Breast epithelium (tissue), 4 donors: ENCODE measurements at places on chromosomes 4 and X.

GRCh38 chr4:53378171-53378482 is 686 bp downstream of the FIP1L1 start:
- no peak for DNase-seq

GRCh38 chr4:114263233-114263632 is 283.8 kb upstream of the ARSJ start:
- DNase-seq: no peak

DNA sequence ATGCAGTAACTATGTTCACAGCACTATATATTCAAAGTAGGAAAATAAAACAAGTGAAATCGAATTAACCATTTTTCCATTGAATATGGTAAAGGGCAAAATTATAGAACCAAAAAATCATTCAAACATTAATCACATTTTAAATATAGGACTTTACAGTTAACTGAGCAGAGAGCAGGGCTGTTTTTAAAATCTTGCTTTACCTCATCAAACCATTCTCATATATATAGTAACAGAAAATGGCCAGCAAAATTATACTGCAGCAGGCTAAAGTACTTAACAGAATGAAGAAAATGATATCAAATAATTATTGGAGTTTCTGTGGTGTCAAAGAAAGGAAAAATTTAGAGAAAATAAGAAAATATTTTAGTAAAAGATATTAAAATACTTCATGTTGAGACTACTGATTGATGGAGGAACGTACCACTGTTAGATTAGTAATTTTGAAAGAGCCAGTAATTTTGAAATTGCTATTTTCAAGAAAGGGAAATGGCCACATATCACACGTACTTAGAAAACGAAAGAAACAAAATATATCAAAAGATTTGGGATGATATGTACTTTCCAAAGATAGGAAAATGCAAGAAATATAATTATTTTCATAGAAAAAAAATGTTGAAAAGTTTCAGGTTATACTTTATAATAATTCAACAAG is 813.7 kb downstream of the DMD start:
- no peak for DNase-seq

DNA sequence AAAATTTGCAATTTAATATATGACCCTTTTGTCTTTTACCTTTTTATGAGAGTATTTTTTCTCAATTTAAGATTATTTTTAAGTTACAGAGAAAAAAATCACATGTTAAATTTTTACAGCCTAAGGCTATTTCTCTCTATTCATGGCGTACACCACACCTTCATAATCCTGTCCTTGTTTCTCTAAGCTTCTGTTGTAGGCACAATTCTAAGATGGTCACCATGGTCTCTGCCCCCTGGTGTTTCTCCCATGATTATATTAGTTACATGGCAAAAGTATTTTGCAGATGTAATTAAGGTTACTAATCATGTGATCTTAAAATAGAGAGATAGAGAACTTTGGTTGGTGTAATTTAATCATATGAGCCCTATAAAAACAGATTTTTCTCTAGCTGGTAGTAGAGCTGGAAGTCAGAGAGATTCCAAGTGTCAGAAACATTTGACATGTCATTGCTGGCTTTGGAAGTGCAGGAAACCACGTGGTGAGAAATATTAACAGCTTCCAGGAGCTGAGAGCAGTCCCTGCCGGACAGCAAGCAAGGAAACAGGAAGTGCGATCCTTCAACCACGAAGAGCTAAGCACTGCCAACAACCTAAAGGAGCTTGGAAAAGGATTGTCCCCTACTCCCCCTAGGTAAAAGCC is 89.8 kb downstream of the EIF4E start:
- DNase-seq: no peak

GRCh38 chr4:23504083-23504482 is 385.8 kb downstream of the PPARGC1A start:
- no peak for DNase-seq

DNA sequence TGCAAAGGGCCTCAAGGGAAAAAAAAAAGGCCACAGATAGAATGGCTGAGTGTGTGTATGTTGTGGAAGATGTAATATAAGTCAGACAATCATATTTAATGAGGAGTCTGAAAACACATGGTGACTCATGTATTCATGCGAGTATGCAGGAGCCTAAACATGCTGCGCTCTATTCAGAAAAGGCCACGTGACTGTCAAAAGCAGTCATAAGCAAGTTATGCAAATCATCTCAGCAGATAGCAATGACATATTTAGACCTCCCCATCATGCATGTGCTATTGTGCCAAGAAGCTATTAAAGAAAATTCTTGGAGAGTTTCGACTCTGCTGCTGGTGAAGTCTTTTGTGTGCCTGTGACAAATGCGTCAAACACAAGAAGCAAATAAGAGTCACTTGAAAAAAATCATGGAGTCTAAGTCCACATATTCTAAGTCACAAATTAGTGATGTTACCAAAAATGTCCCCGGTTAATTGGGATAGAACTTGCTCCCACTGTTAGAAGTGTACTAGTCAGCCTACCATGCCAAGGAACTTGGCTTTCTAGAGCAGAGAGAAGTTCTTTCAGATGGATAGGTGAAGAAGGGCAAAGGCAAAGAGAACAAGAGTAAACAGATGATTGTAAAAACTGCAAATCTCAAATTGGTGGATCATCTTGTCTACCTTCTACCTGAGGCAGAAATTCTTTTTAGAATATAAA is 5.0 kb downstream of the LNX1 start:
- no peak for DNase-seq

- DNase-seq: no peak
Observed at GRCh38 chr4:174138616-174139015, 144.9 kb downstream of the FBXO8 start.

DNA sequence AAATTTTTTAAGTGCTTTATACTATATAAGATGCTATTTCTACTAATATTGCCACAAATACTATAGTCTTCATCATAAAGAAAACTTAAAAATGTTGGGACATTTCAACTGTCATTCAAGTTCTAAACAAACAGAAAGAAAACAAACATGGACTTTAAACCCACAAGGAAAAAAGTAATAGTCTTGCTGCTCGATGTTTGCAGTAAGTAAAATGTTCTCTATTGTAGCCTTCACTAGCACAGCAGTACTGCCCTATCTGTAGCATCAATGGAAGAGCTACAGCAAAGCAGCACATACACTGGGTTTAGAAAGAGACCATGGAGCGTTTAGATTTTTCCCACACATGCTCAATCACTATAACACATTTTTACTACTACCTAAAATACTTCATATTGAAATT is 146.8 kb downstream of the KLHL13 start:
- DNase-seq: no peak

DNA sequence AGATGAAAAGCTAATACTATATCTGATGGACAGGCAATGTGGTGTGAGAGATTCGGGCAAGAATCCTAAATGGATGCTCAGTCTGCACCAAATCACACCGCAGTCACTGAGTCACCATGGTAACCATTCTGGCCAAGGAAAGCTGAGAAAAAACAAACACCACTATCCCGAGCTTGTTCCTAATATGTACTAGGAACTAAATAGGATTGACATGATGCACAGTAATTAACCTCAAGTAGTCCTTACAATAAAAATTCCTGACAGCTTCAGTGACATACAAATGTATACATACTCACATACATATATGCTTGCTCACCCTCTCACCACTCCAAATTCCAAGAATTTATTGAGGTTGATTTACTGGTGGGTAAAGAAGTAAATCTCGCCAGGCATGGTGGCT is 1.1 kb upstream of the RAB40A start:
- DNase-seq: no peak

DNA sequence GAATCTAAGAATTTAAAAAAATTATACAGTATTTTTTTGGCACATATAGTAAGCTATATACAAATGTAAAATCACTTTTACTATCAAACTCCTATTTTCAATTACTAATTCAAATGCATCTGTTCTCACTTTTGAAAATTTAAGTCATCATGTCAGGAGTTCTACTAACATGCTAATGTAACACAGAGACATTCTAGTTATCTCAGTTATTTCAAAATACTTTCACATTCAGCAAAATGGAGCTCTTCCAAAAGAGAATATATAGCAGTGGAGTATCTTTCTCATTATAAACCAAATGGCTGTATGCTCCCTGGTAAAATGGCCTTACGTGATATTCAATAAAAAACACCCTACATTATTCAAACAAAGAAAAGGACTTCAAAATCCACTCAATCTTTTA is 42.3 kb downstream of the RFC1 start:
- no peak for DNase-seq

GRCh38 chrX:48938721-48939425 is 18.5 kb downstream of the OTUD5 start:
- DNase-seq: no peak

DNA sequence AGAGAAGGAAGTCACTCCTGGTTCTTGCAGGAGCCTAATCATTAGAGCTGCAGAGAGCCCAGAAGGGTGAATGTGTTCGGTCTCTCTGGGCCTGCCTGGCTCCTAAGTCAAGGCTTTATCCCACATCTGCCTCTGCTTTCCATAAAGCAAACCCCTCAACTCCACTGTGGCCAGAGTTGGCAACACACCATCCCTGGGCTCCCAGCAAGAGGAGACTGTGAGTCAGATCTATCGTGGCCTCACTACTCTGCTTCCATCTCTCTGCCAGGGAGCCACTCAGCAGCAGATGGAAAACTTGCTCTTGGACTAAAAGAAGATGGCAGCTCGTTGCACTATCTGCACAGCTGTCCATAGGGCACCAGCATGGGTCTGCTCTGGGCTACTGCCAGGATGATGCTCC is 348.2 kb downstream of the FBXW7 start:
- DNase-seq: no peak

- no peak for DNase-seq
Observed at GRCh38 chr4:41095973-41096372, 118.4 kb downstream of the APBB2 start.

DNA sequence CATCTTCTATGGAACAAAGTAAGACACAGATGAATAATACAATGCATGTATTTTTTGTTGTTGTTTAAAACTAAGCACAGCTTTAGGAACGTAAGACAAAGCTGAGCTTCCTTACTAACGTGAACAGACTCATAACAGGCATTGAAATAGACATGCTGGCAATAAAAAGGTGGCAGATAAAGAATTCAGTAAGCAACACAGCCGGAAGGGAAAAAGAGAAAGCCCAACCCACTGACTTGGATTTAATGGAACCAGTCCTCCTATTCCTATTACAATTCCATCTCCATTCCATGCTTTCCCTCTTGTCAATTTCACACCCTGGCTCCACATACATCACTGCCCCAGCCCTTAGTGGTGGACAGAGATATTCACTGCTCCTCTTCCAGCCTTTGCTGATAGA is 182.1 kb downstream of the NSUN7 start:
- no peak for DNase-seq

GRCh38 chr4:138967313-138967712 is 48.3 kb upstream of the NOCT start:
- no peak for DNase-seq

- no peak for DNase-seq
Observed at GRCh38 chr4:82797405-82798111, 1.0 kb downstream of the SCD5 start.

DNA sequence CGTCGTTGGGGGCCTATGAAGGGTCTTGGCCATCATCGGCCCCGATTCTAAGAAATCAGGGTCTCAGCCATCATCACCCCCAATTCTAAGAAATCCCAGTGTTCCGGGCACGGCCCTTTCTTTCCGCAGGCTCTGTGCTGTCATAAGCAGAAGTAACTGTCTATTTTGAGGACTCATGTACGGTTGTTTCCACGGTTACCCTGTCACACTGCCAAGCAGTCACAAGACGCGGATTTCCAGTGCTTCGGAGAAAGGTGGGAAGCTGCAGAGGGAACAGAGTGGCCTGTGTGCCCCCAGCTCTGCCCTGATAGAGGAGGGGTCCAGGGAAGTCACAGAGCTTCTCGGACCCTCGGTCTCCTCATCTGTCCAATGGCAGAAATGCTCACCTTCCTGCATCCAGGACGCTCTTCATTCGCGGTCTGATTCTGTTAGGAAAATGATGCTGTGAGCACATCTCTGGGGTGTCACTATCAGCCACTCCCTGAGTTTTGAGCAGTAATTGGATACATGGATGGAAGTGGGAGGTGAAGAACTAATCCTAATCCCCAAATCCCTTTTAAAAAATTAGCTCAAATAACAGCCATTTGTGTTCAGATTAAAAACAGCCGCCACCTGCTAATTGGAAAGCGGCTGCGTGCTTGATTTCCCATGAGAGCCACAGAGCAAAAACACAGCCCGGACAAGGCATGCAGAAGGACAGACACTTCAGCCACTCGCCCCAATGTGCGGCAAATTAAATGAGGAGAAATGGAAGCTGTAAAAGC is 73.1 kb downstream of the WFS1 start:
- no peak for DNase-seq

DNA sequence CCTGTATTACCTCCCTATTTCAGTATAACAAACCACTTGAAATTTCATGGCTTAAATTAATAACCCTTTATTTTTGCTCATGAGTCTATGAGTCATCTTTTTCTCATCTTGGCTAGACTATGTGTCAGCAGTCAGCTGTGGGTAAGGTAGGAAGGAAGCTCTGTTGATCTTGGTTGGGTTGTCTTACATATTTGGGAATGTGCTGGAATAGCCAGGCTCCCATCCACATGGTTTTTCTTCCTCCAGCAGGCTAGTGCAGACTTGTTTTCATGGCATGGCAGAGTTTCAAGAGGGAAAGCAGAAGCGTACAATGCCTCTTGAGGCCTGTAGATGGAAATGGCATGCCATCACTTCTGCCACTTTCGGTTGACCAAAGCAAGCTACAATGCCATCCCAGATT is 89.7 kb downstream of the LINC00632 start:
- DNase-seq: no peak

GRCh38 chrX:25166145-25166544 is 150.4 kb upstream of the ARX start:
- DNase-seq: no peak

DNA sequence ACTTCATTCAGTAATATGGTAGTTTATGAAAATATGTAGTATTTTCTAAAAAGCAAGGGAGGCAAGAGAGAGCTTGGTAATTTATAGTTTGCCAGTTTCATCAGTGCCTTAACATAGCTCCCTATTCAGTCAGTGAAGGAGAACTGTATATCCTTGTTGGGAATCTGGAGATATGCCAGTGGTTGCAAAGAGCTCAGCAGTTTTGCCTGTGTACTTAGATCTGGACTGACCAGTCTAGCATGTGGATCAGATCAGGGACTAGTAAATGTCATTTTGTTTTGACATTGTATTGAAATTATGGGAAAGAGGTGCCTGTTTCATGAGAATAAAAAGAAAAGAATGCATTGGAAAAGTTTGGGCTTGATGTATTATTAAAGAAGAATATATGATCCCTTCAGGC is 88.6 kb downstream of the ZIC3 start:
- DNase-seq: no peak

GRCh38 chrX:8845060-8845459 is 43.9 kb upstream of the FAM9A start:
- no peak for DNase-seq

GRCh38 chrX:72128881-72129280 is 2.8 kb downstream of the RTL5 start:
- DNase-seq: no peak

- no peak for DNase-seq
Observed at GRCh38 chr4:3235030-3235345, 14.0 kb upstream of the MSANTD1 start.
